ENCODE measurements at places on chromosomes 11 and 22.

DNA sequence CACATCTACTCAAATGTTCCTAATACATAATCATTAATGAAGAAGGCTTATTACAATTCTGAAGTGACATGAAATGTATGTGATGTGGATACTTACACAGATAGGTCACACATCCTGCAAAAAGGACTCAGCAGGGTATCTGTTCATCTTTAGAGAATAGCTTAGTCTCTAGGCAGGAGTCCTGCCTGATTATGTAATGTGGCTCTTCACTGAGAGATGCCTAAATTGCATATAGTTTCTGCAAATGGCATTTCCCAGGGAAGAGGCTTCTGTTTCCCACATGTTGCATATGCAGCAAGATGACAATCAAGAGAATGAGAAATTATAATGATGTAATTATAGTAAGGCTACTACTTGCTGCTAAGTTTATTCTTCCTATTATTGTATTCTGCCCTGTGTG is 58.8 kb upstream of the SLC36A4 start:
- DNase-seq, result no peak

DNA sequence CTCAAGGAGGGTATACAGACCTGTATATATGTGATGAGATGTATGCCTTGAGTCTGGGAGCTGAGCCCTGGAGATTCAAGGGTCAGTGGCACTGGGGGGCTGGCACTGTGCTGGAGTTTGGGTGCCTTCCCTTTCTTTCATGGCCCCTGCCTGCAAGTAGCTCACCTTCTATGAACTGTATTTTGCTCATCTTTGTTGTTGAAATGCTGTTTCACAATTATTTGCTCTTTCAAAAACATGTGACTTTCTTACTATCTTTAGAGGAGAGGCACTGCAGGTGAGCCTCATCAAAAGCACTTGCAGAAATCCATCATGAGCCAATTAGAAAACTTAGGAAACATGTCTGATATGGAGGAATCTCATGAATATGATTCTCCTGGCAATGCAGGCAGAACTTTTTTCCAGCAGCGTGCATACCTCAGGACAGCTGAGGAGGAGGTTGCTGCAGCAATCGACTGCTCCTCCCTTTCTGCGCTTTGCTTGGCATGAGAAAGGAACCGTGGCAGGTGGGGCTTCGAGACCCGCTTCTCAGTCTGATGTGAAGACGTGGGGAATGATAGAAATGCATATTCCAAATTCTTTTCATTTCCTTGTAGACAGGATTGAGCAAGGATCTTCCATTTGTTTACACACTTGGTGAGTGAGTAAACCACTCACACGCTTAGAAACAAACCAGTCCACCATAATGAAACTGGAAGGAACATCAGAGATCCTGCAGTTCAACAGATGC is 178.4 kb upstream of the E2F8 start:
- no peak for DNase-seq

GRCh38 chr11:91158297-91158696 is 935.4 kb upstream of the CHORDC1 start:
- peak; percentile 51 for DNase-seq

- no peak for DNase-seq
Observed at GRCh38 chr11:133576351-133576750, 44.0 kb upstream of the OPCML start.

- DNase-seq, result no peak
Observed at GRCh38 chr11:75351541-75351790, at the start of gene ARRB1. Gene ARRB1 (minus strand): TSS chr11:75351661. CDS start chr11:75351607, 54 bp downstream.

DNA sequence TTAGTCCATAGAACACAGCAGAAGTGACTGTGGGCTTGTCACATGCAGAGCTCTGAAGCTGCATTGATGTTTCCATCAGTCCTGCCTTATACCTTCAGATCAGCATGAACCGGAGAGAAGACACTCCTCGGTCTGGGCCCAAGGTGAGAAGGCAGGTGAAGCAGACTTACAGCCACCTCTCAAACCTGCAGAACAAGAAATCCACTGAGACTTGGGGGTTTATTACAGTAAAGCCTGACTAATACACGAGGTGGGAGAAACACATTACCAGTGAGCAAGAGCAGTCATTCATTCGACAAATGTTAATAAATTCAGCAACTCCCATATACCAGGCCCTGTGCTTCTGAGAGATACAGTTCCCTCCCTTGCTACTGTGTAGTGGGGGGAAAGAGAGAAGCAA is 279.0 kb downstream of the DDX10 start:
- DNase-seq, result no peak

GRCh38 chr22:48576333-48577013 is 1251.2 kb downstream of the BRD1 start:
- DNase-seq, result no peak

GRCh38 chr22:30569674-30570202 is 4.7 kb downstream of the GAL3ST1 start:
- DNase-seq, result no peak

GRCh38 chr11:12287374-12288211 is 89.8 kb upstream of the PARVA start:
- peak; percentile 46 for DNase-seq

DNA sequence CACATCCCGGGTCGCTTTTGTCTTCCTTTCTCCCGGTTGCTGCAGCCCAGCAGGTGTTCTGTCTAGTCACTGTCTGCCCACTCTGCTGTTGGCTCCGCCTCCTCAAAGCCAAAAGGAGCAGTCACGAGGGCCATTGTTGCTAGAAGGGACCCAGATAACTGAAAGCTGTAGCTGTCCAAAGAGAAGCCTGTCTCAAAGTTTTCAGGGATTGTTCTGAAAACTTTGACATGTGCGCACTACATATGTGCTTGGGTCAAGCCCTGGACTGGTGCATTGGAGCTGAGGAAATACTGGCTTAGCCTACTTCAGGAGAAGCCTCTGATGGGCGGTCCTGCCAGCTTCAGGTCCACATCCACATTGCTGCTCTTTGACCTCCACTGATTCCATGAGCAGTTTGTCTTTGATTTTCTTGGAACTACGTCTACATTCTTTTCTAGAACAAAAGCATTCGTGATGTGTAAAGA is 8.8 kb upstream of the OR2AT4 start:
- DNase-seq, result peak; percentile 3

DNA sequence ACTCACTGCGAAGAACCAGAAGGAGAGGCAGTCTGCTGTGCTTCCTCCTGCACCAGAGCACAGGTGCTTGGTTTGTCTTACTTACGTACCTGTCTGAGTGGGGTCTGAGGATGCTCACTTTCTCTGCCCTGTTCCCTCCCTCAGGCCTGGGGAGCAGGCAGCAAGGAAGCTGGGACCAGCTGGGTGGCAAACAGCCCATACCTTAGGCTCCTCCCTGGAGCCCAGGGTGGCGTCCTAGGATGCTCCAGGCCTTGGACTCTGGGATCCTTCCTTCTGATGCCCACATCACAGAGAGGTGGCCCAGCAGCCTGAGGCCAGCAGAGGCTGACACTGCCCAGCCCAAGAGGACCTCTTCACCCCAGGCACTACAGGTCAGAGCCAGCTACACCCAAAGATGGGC is 593.2 kb downstream of the BRD1 start:
- DNase-seq, result no peak

GRCh38 chr11:134530636-134531326 is 118.7 kb upstream of the B3GAT1 start:
- no peak for DNase-seq

All from NCI-H2227 treated with DMSO at 0.1 percent for 48 hours (cell line).